ENCODE measurements at places on chromosomes 3 and 15.

- no peak for DNase-seq
Measured at GRCh38 chr15:93703092-93703739, 528.1 kb upstream of the MCTP2 start.

DNA sequence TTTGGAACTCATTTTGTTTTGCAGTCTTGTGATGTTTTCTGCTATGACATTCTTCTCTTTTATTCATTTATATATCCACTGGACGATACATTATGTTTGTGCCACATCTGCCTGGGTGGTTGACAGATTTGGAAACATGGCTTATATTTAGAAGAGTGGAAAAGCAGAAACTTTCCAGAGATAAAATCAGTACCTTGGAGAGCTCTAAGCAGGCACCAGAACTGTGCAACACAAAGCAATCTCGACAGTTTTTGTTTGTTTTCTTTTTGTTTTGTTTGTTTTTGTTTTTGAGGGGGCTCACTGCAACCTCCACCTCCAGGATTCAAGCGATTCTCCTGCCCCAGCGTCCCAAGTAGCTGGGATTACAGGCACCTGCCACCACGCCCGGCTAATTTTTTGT, 45.5 kb downstream of the SYN2 start:
- no peak for DNase-seq

DNA sequence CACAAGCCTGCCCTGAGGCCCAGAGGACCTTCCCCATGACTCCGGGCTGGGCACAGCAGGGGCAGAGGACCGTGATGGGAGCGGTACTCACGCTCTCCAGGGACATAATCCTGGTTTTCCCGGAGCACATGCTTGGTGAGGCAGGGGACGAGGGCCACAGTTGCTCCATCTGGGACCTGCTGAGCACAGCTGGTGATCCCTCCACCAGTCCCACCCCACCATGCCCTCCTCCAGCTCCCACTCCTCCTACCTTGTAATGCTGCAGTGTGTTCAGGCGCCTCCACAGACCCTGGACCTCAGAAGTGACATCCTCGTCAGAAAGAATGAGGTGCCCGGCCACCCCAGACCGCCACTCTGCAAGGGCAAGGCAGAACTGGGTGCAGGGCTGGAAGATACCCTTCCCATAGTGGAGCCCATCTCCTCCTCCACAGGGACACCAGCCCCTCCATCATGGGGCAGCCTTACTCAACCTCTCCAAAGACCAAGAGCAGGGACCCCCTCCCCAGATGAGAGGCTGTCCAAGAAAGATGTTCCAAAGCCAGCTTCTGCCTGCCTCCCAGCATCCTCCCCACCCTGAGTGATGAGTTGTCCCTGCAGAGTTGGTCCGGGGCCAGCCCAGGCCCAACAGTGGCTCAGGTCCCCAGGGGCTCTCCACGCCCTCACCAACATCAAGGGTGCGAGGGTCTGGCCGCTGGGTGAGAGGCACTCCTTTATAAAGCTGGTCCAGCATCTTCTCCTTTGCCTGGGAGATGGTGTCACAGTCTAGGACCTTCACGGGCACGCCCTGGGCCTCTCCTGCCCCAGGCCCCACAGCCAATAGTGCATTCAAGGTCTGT, 19.5 kb downstream of the PLXNB1 start:
- no peak for DNase-seq

DNA sequence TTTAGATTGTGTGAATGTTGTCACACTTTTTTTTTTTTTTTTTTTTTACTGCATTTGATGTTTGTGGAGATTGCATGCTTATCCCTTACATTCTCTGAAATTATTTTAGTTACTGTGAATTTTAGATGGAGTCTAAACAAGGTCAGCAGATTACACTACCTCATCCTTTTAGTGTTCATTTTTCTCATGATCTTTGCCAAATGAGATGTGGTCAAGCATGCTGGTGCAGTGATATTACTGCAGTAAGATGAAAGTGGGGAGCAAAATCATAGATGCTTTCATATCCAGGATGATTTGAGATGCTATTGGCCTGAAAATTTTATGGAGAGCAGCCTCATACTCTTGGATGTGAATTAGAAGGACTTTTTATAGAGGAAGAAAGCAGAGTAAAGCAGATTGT, 45.8 kb downstream of the SLC25A26 start:
- DNase-seq, result no peak

DNA sequence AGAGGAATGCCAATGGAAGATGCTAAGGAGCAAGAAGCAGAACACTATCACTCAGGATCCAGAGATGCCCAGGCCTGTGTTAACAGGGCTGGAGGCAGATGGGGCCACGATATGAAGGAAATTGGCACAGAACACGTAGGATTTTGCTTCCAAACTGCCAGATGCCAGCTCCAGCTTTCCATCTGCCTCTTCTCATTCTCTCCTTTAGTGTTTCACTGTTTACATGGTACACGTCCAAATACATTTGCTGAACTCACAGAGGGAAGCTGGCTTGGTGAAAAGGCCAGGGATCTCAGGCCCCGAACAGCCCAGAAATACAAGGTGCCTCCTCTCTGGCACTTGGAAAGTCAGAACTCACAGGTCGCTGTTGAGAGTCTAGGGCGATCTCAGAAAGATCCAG, 187.0 kb downstream of the NTRK3 start:
- DNase-seq, result no peak

- DNase-seq, result no peak
Measured at GRCh38 chr3:87626546-87626945, 350.2 kb upstream of the POU1F1 start.

GRCh38 chr3:25872200-25872877, 82.4 kb downstream of the OXSM start:
- no peak for DNase-seq

Data from activated naive CD4-positive, alpha-beta T cell treated with anti-CD3 and anti-CD28 coated beads, Interleukin-2, amount 50 U/mL, for 16 hours (primary cell).